Osteocyte (in vitro differentiated cells): ENCODE measurements at places on chromosomes 4 and X.

DNA sequence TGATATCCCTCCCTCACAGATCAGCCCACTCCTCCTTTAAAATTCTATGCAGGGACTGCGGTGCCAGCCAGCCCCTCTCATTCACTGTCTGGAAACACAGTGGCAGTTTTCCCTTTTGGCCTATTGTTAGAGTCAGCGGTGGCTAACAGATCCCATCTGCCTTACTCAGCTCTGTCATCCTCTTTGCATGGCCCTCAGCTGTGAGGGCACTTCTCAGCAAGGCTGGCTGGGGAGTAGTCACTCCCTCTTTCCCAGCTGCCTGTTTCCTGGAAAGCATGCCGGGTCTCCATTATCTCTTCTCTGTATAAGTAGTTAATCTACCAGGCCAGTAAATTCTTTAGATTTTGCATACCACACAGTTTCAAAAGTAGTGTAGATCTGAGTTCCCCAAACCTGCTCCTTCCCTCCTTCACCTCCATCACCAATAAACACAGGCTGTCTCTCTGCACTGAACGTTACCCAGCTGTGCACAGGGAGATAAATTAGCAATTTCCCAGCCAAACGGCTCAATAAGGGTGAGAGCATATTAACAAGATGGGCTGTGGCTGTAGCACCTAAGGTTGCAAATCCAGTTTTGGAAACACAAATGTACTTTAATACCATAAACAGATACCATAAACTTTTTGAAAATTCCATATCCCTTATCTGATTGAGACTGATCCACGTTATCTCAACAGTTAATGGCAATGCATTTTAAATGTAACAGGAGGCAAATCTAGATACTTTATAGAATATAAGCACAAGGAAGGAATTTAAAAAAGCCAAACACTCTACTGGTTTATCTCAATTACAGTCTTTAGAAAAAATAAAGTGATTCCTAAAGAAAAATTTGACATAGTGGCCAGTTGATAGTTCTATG lies 229.3 kb downstream of the ANKRD50 start:
- no peak for DNase-seq

- no peak for DNase-seq
Observed at GRCh38 chrX:40971736-40972135, 113.5 kb upstream of the USP9X start.

GRCh38 chrX:112696481-112696880 lies 16.7 kb upstream of the LHFPL1 start:
- no peak for DNase-seq

- DNase-seq: no peak
Observed at GRCh38 chr4:95304898-95305297, 243.9 kb downstream of the UNC5C start.
